NCI-H748 treated with DMSO at 0.1 percent for 48 hours (cell line): ENCODE measurements at places on chromosomes 2 and 18.
A peak's percentile ranks its signal among the peaks of the same experiment; 100 is the strongest.

GRCh38 chr18:75696391-75696790 lies 268.9 kb upstream of the SMIM21 start:
- DNase-seq, result no peak

- no peak for DNase-seq
These were observed 303.3 kb downstream of the XIRP2 start for GRCh38 chr2:167191588-167191987.

GRCh38 chr2:164735309-164735919 lies 106.2 kb downstream of the COBLL1 start:
- peak; percentile 78 for DNase-seq

- DNase-seq, result no peak
These were observed 2.6 kb upstream of the CD207 start for GRCh38 chr2:70837980-70838925.

GRCh38 chr2:149490296-149490695 lies 97.3 kb downstream of the MMADHC start:
- DNase-seq, result no peak

DNA sequence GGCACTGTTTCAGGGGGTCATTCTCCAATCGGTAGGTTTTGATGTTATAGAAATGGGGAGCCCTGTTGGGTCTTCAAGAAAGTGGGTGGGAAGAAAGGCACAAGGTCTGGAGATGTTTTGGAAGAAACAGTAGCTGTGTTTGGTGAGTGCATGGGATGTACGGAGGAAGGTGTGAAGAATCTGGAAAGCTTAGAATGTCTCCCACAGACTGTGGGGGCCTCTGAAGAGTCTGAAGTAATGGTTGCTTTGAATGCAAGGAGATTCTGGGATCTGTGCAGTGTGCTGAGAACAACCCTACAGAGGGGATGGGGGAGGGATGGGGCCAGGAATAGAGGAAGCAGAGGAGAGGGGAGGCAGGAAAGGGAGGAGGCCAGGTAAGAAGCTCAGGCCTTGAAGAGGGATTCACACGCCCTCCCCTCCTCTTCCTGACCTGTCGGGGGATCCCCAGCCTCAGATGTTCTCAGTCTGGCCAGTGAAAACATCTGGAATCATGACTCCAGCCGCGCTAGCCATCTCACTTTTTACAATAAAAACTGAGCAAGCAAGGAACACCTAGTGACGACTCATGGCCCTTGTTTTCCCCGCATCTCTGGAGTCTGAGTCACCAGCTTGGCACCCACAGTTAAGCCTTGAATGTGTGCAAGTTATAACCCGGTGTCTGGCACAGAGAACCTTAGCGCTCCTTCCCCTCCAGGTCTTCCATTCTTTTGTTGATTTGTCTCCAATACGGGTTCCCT lies 74.2 kb downstream of the SH3BP4 start:
- DNase-seq, result no peak

- DNase-seq, result no peak
These were observed 72.1 kb upstream of the CAB39 start for GRCh38 chr2:230640540-230641011.

DNA sequence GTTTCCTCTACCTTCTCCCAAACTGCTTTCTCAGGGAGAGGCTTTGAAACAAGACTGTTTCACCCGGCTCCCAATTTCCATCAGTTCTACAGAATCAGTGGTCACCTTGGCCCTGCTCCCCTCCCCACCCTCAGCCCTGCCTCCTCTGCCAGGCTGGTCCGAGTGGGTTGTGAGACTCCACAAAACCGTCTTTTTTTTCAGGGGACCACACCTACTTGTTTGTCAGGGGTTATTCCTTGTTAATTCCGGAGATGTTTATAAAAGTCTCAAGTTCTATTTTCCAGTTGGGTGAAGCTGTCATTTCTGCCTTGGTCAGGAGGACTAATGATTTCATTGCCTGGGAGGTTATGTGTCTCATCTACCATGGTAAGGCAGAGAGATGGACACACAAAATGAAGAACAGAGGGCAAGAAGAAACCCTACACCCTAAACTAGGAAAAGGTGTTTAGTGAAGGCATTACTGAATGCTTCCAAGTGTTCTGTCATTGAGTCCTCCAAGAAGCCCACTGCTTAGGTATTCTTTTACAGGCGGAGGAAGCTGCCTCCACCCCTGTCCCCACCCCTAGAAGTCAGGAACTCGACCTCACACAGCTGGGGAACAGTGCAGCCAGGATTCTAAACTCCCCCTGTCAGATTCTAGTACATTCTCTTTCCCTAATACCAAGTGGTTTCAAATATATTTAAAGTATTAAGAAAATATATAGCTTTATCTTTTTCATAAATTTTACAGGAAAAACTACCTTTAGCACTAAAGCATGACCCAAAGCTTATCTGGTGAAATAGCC lies 46.3 kb downstream of the COPS8 start:
- no peak for DNase-seq

GRCh38 chr2:161355983-161356382 lies 47.8 kb downstream of the PSMD14 start:
- DNase-seq, result no peak

GRCh38 chr2:150732064-150732463 lies 244.6 kb upstream of the RND3 start:
- no peak for DNase-seq

- no peak for DNase-seq
These were observed 130.6 kb upstream of the CDH19 start for GRCh38 chr18:66734451-66734850.

DNA sequence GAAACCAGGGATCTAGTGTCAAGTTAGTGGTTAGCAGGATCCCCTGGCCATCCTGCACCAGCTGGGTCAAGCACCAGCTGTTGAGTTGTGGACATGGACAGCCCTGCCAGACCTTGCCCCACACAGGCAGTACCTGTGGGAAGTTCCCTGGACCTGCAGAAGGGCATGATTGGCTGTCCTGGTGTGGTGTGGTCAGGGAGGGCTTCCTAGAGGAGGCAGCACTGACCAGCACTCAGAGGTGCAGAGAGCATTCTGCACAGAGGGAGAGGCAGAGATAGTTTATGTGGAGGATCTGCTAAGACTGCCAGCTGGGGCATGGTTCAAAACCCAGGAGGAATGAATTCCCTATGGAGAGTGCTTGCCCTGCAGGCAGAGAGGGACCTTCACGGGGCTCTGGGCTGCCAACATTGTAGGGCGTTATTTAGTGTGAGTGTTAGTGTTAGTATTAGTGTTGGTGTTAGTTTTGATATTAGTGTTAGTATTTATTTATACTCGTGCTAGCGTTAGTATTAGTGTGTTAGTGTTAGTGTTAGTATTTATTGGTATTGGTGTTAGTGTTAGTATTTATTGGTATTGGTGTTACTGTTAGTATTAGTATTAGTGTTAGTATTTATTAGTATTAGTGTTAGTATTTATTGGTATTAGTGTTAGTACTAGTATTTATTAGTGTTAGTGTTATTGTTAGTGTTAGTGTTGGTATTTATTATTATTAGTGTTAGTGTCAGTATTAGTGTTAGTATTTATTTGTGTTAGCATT lies 31.9 kb downstream of the TWIST2 start:
- no peak for DNase-seq

DNA sequence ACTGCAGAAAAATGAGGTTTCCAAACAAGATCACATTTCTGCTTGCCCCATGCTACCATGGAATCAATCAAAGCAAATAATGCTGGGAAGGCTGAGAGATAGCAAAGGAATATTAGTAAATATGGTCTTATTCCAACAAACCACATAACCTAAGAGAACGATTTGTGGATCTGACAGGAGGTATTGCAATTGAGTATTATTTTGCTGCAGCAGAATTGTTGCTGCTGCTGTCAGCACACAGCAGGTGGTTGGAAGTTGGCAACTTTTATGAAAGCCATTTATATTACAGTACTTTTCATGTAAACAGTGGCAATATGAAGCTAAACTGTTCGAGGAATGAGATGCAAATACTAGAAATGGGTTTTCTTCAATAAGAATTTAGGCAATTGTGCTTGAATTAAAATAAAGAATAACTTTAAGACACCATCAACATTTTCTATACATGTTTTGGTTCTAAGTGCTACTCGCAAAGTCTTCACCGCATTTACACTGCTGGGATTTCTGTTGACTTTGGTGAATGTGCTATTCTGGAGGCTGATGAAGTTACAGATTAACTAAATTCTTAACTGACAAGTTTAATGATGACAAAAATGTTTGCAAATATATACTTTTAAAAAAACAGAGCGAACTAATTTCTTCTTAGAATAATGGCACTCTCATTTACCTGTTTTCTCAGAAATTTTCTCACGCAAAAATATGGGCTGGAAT lies 1285.7 kb downstream of the CNTNAP5 start:
- no peak for DNase-seq

DNA sequence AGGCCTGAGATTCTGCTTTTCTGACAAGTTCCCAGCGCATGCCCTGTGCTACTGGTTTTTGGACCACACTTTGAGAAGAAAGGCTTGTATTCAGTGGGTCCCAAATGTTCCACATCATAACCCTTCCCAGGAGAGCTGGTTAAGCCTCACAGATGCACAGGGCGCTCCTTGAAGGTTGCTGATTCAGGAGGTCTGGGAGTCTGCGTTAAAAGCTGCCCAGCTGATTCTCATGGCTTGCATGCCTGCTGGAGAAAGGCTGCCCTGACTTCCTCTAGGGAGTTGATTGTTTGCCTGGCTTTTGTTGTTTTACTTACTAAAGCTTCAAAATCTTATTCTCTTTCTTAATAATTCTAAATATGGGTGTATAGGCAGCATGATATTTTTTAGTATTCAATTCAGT lies 20.7 kb downstream of the CRYGD start:
- DNase-seq, result no peak

DNA sequence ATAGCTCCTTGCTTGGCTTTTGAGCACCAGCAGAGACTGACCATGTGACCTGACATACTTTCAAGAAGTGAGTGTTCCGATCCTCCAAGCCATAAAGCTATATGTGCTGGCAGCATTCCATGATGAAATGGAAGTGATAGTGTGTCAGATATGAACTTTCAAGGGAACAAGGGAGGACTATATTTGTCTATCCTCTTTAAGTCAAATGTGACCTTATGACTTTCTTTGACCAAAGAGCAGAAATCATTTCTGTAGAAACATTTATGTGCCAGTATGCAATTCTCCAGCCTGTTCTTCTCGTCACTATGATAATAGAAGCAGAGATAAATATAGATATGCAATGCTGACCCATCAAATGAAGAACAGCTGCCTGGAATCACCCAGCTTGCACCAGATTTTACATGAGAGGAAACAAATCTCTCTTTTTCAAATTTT lies 14.4 kb downstream of the HYCC2 start:
- no peak for DNase-seq

- no peak for DNase-seq
These were observed 1425.6 kb upstream of the PIK3C3 start for GRCh38 chr18:40529478-40529877.

GRCh38 chr18:70025580-70025979 lies 77.9 kb upstream of the CD226 start:
- DNase-seq, result no peak

GRCh38 chr2:29317077-29317517 lies 201.9 kb downstream of the CLIP4 start:
- no peak for DNase-seq
